PC-3 (cell line): ENCODE measurements at places on chromosomes 4 and X.

- no peak for DNase-seq
These were observed 102.6 kb downstream of the PRDM5 start for GRCh38 chr4:120819805-120820437.

GRCh38 chr4:52687696-52688095, 28.6 kb upstream of the USP46 start:
- DNase-seq, result no peak

- DNase-seq, result peak; percentile 30
These were observed 36.5 kb upstream of the PPM1K start for GRCh38 chr4:88320780-88321373.

- DNase-seq, result no peak
These were observed 234.5 kb upstream of the DKK2 start for GRCh38 chr4:107270614-107271013.

DNA sequence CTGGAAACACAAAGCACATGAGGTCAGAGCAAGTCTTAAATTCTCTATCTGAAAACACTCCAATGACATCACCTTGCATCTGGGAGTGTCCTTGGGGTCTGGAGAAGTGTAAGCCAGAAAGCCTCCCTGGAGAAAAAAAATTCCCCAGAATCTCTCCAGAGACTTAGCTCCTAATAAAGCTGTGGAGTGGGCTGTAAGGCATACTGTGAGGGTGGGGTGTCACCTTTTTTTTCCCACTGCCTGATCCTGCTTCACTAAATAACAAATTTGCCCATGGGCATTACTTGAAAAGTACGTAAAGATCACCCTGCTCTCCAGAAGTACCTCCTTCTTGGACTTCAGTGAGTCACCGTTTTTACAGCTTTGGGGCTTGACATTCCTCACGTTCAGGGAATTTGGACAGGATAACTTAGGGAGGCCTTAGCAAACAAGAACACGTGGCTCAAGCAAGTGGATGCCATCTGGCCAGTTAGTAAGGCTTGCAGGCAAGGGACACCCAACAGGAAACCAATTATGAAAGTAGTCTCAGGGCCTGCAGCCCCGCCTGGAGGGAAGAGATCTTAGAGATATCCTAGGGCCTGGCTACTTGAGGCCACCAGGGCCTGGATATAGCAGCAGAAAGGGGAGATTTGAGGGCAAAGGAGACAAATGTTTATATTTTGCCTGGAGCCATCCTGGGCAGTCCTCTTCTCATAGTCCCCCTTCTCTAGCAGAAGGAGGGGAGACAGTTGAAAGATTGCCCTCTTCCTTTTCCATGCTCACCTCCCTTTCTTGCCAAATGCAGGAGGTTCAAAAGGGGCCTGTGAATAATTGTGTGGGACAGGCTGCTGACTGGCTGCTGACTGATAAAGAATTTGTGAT, 60.1 kb upstream of the PLAC1 start:
- DNase-seq, result peak; percentile 96

- DNase-seq, result no peak
These were observed 604.1 kb downstream of the GRXCR1 start for GRCh38 chr4:43496602-43497001.

DNA sequence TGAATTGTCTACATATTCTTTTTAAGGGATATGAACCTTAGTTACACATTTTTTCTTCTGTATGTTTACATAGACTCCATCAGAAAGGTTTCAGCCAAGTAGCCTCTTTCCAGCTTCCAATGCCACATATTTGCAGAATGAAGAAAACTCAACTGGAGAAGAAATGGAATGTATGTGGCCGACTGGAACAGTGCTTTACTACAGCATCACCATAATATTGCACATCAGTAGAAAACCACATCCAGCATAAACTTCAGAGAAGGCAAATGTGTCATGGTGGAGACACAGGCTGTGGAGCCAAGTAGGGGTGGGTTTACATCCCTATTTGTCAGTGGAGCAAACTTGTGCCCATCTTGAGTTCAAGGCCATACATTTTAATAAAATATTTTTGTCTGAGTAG, 204.8 kb upstream of the LDB2 start:
- no peak for DNase-seq

- DNase-seq, result no peak
These were observed 125.4 kb upstream of the SPOCK3 start for GRCh38 chr4:167359711-167360110.

- peak; percentile 66 for DNase-seq
These were observed at the start of gene TCEAL8 for GRCh38 chrX:103254921-103255493. Gene TCEAL8 (minus strand): TSS chrX:103255155. CDS start chrX:103253979, 1,176 bp downstream.

- no peak for DNase-seq
These were observed 103.3 kb upstream of the PCDH18 start for GRCh38 chr4:137635601-137636000.

DNA sequence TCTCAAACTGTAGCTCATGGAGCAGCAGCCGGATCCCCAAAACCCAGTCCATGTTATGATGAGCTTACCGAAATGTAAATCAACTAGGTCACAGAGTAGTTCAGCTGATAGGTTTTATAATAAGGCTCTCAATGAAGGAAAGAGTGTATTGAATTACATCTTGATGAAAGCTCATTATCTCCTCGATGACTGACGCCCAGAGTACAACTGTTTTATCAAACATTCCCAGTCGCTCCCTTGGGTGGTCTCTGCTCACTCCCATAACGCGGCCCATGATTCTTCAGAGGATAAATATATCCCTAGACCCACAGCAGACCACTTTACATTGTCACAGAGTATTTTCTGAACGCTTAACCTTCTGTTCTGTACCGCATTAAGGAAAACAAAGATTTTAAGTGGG, 452.3 kb upstream of the GALNT7 start:
- no peak for DNase-seq

- DNase-seq, result no peak
These were observed 620.0 kb downstream of the ANKRD50 start for GRCh38 chr4:124092541-124092984.
